Diencephalon (tissue), 1 donor: ENCODE measurements at places on chromosomes 1 and 21. TPM values are rescaled to one million over a fixed set of nuclear protein-coding genes. Genes with fewer than 3 reads are reported as not detected.

Gene ANGPTL3
- total RNA-seq = not detected

Gene SPRR4
- total RNA-seq = not detected

Gene EDARADD
- 1.8 TPM for total RNA-seq

Gene MCOLN3
- 0.23 TPM for total RNA-seq

Gene CFHR1
- 2.5 TPM for total RNA-seq

Gene PLA2G2E
- total RNA-seq = not detected

Gene FCGR1A
- 14.1 TPM for total RNA-seq

Gene EPHA2
- total RNA-seq = 2.5 TPM

Gene PLA2G5
- 1.8 TPM for total RNA-seq

Gene CSF1
- total RNA-seq = 2.8 TPM

Gene CDC42SE1
- total RNA-seq = 36.4 TPM

Gene SPRR5
- not detected for total RNA-seq

Gene ATP1A4
- under 0.01 TPM for total RNA-seq

Gene FAM151A
- total RNA-seq = not detected

Gene CDCP2
- not detected for total RNA-seq

Gene ORC1
- total RNA-seq = 2.1 TPM
